ENCODE measurements at places on chromosomes 12 and 14. TPM values are rescaled to one million over a fixed set of nuclear protein-coding genes. Genes with fewer than 3 reads are reported as not detected.

The CREBL2 gene
- 14.3 TPM for total RNA-seq

The CDCA3 gene
- total RNA-seq: 85.0 TPM

The OTOGL gene
- total RNA-seq: not detected

The OR6C2 gene
- total RNA-seq: not detected

The TMEM119 gene
- total RNA-seq: not detected

The CLEC7A gene
- not detected for total RNA-seq

The IL26 gene
- not detected for total RNA-seq

The SLCO1C1 gene
- not detected for total RNA-seq

The RHEBL1 gene
- 1.6 TPM for total RNA-seq

The BATF gene
- 0.94 TPM for total RNA-seq

The TEX22 gene
- not detected for total RNA-seq

- DNase-seq: no peak
Measured at GRCh38 chr12:118120579-118121363, 15.2 kb upstream of the PEBP1 start.

DNA sequence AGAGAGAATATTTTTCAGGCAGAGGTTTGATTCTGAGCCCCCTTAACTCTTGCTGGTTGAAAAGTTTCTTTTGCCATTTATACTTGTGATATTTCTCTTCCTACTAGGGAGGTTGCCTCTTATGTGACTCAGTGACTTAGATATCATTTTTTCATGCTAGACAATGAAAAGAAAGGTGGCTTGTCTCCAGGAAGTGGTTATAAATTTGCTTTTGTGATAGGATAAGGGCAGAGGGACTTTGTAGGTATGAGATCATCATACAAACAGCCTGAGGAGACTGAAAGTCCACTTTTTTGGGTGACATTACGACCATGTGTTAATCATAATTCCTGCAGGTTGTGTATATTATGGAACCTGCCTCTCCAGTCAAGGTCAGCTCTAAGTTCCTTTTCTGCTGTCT is 35.8 kb downstream of the ACSM4 start:
- DNase-seq: no peak

- DNase-seq: no peak
Measured at GRCh38 chr12:29521951-29522350, 24.5 kb upstream of the OVCH1 start.

DNA sequence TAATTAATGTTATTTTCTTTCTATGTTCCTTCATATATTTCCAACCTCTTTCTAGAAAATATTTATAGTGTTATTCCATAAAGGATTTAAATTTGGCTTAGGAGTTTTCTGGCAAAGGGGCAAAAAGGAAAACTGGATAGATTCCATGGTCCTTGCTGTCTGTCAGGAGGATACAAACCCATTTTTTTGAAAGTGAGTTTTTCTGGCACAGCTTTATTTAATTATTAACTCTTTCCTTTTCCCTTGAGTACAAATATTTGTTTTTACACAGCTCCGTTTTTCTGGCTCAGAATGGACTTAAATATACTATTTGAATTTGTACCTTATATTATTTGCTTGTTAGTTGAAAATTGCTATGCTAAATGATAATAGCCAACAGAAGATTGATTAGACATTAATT is 56.3 kb downstream of the MNAT1 start:
- DNase-seq: no peak

DNA sequence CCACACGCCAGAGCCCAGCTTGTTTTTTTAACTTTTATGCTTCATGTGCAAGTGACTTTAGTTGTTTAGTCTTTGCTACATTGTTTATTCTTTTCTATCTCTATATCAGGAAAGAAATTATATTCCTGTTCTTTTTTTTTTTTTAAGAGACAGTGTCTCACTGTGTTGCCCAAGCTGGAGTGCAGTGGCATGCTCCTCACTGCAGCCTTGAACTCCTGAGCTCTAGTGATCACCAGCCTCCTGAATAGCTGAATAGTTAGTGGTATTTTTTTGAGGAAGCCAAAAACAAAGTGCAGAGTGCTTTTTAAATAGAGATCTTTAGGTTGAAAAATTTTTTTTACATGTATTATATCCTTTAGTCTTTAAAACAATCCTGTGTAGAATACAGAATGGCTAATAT is 58.2 kb downstream of the ETNK1 start:
- no peak for DNase-seq

GRCh38 chr14:70032447-70032846 is 153.2 kb downstream of the SMOC1 start:
- DNase-seq: no peak

DNA sequence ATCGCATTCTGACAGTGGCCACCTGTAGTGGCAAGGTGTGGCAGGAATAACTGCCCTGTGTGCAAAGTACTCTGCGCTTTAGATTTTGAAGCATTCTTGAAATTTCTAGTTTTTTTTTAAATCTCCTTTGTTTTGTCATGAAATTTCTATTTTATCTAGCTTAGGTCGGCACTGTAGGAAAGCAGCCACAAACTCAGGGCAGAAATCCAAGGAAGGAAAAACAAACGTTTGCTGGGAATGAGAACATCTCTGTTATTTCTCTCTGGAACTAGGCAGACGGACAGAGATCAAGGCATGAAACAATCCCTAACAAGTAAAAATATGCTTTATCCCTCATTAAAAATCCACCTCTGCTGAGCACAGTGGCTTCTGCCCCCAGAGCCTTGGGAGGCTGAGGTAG is 1.3 kb upstream of the NR2C1 start:
- no peak for DNase-seq

DNA sequence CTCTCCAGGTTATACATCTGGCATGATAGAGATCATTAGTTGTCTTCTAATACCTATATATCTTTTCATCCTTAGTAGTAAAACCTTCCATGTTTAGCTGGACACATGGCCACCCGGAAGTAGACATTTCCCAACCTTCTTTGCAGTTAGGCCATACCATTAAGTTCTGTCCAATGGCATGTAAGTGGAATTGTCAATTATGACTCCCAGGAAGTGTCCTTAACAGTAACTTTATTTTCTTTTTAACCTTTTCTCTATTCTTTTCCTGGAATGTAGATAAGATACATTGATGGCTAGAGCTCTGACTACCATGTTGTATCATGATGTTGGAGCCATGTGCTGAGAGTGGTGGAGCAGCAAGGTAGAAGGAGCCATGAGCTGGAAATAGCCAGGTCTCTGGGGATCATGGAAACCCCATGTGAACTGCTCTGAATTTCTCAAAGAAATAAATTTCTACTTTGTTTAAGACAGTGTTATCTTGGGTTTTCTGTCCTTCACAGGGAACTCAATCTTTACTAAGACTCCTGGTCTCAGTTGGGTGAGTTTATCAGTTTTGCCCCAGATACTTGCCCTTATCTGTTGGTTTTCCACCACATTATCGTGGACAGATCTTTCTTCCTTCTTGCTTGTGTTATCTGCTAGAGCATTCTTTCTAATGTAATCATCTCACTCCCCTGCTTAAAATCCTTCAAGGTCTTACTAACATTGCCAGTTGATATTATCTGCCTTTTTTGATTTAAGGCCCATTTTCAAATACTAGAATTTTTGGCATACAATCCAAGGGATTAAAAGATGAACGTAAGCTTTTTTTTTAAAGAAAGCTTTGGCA is 5.1 kb upstream of the LTA4H start:
- DNase-seq: no peak

GRCh38 chr12:43648636-43649035 is 96.6 kb upstream of the ADAMTS20 start:
- DNase-seq: no peak

GRCh38 chr14:68075382-68076029 is 255.9 kb downstream of the RAD51B start:
- no peak for DNase-seq

GRCh38 chr14:39015964-39016577 is 87.0 kb downstream of the SEC23A start:
- no peak for DNase-seq

GRCh38 chr14:69683971-69684370 is 72.6 kb downstream of the SUSD6 start:
- no peak for DNase-seq

GRCh38 chr12:93758801-93759373 is 81.7 kb downstream of the CRADD start:
- DNase-seq: no peak

- DNase-seq: no peak
Measured at GRCh38 chr12:77725611-77726010, 105.1 kb upstream of the NAV3 start.

- DNase-seq: no peak
Measured at GRCh38 chr12:116644806-116645205, 85.6 kb downstream of the MAP1LC3B2 start.

GRCh38 chr12:80709811-80710726 is 2.6 kb downstream of the MYF6 start:
- DNase-seq: no peak

GRCh38 chr14:63046339-63047268 is 1.3 kb upstream of the KCNH5 start:
- no peak for DNase-seq

DNA sequence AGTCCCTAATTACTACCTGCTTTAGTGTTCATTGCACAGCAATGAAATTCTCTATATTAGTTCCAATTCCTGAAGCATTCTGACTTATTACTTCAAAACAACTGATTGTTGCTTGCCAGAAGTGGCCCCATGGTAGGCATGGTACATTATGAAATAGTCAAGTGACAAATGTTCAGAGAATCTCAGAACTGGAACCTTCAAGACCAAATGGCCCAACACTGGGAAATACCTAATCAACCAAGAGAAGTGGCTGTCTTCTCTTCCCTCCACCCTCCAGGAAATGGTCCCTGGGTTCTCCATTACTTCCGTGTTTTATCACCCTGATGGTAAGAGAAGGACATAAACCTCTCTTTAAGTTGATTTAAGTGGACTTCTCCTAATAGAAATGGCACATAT is 49.9 kb downstream of the ITPR2 start:
- no peak for DNase-seq

- peak; percentile 52 for DNase-seq
Measured at GRCh38 chr14:37116933-37117849, 55.2 kb downstream of the SLC25A21 start.

- no peak for DNase-seq
Measured at GRCh38 chr14:105859717-105860614, 333.6 kb downstream of the TMEM121 start.

DNA sequence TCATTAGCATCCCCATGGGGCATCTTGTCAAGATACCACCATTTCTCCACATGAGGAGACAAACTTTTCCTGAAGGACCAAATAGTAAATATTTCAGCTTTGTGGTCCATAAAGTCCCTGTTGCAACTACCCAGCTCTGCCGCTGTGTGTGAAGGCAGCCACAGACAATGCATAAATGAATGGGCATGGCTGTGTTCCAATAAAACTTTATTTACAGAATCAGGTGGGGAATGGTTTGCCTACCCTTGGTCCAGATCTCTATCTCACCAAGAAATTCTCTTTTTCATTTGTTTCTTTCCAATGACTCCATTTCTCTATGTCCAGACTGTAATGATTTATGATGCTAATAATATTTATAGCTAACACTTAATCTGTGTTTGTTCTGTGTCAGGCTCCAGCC is 409.3 kb upstream of the TBX3 start:
- no peak for DNase-seq

- no peak for DNase-seq
Measured at GRCh38 chr14:85978582-85979250, 448.8 kb downstream of the FLRT2 start.

- no peak for DNase-seq
Measured at GRCh38 chr14:30002859-30003258, 75.2 kb upstream of the PRKD1 start.

- no peak for DNase-seq
Measured at GRCh38 chr12:52715416-52715815, 12.1 kb upstream of the KRT77 start.

DNA sequence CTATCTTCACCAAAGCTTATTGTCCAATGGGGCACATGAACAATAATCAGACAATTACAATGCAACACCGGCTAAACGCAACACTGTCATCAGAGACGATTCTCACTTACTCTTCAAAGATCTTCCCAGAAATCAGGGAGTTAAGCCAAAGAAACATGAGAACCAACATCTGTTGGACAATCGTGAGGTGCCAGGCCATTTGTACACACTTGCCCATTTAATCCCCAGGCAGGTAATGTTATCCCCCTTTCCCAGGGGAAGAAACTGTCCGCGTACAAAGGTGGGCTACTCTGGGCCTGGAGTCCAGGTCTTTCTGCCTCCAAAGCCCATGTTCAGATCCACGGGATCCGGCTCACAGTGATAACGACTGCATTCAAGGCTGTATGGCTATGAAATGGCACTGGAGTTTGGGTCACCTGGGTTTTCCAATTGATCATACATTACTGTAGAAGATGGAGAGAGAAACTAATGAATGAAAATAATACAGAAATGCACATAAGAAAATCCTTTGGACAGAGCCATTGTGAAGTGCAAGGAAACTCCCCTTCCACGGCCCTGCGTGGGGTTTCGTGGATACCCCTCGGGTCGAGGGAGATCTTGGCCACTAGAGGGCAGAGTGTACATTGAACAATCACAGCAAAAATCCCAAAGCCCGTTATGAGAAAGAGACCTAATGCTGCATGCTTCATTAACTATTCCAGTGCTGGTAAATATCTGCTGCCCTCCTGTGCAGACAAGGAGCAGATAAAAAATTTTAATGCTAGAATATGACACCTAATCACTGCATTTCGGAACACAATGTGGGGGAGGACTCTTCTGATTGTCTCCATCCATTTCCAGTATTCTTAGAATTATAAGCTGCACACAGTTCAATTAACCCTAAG is 111.4 kb downstream of the EGLN3 start:
- DNase-seq: peak; percentile 7

DNA sequence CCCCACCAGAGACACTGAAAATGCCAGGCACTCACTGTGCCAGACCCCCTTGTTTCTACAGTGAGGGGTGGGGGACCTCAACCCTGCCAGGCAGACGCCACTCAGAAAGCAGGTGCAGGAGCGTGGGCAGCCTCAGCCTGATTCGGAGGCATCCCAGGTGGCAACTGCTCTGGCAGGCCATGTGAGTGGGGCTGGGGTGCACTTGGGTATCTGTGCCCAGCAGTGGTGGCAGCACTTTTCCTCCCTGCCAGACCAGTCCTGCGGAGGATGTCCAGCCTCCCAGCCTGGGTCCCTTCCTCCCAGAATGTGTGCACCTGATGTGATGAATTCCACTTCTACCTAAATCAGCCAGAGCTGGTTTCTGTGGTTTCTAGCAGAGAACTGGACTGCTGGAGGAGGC is 13.4 kb upstream of the TTC7B start:
- DNase-seq: no peak

Measured in epithelial cell of proximal tubule (primary cell).